ENCODE measurements at places on chromosomes 3 and 15.

DNA sequence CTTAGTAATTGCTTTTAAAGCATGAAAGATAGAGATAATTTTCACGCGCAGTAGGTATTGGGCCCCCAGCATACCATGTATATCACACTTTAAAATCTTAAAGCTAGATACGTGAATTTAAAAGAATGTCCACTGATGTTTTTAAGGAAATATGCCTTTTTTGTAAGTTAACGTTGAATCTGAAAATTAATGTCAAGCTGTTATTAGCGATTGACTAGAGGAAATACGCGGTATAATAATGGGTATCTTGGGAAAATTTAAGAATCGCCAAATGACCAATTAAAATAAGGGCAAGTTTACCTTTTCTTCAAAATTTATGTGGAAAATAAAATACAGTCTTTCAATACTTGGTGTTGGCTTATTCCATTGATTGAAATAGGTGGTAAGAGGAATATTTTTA is 13.3 kb upstream of the CHD2 start:
- DNase-seq: no peak

DNA sequence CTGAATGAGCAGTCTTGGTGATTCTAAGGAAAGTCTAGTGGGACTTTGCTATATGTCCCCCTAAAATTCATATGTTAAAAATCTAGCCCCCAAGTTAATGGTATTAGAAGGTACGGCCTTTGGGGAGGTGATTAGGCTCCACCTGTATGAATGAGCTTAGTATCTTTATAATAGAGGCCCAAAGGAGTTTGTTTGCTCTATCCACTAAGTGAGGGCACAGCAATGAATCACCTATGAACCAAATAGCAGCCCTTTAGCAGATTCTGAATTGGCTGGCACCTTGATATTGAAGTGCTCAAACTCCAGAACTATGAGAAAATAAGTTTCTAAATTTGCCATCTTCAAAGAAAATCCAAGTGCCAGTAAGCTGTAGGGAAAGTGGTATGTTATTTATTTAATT is 187.9 kb downstream of the SUCNR1 start:
- no peak for DNase-seq

- DNase-seq: no peak
These were observed 208.8 kb upstream of the IL12A start for GRCh38 chr3:159779883-159780282.

DNA sequence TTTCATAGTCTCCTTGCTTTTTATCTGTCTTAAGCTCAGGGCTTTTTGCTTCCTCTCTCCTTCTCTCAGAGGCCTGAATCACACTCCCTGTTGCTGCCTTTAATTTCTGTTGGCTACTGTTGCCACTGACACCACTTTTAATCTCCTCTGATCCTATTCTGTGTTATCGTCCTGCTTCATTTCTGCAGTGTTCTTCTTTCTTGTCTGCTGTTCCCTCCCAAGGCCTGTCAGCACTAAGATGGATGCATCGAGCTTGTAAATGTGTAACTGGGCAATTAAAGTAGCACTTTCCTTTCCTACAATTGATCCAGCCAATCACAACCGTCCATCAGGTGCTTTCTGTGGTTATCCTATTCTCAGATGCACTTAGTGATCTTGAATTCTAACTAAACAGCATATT is 71.3 kb upstream of the VEPH1 start:
- no peak for DNase-seq

- no peak for DNase-seq
These were observed 42.5 kb downstream of the CAPN3 start for GRCh38 chr15:42401544-42402454.

All from CD4-positive, alpha-beta memory T cell (primary cell).